ENCODE measurements at places on chromosomes 2 and 18. TPM values are rescaled to one million over a fixed set of nuclear protein-coding genes. Genes with fewer than 3 reads are reported as not detected.

DNA sequence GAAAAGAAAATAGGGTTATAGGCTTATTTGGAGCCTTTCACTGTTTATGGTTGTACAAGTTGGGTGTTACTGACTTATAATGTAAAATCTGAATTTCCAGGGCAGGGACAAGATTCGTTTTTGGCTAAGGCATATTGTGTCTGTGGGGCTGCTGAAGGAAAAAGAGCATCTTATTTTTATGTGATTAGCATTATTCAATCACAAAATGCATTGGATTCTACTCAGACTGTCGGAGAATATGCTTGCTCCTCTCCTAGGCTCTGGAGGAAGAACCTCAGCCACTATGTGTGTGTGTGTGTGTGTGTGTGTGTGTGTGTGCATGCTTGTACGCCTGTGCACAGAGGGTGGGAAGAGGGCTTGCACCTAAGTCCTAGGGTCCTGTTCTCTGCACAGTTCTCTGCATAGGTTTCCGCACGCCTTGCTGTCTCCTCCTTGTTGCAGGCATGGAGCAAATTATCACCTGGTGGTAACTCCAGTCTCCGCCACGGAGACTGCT lies 44.3 kb downstream of the AGAP1 start:
- no peak for DNase-seq

Gene FLACC1
- total RNA-seq: 4.9 TPM

DNA sequence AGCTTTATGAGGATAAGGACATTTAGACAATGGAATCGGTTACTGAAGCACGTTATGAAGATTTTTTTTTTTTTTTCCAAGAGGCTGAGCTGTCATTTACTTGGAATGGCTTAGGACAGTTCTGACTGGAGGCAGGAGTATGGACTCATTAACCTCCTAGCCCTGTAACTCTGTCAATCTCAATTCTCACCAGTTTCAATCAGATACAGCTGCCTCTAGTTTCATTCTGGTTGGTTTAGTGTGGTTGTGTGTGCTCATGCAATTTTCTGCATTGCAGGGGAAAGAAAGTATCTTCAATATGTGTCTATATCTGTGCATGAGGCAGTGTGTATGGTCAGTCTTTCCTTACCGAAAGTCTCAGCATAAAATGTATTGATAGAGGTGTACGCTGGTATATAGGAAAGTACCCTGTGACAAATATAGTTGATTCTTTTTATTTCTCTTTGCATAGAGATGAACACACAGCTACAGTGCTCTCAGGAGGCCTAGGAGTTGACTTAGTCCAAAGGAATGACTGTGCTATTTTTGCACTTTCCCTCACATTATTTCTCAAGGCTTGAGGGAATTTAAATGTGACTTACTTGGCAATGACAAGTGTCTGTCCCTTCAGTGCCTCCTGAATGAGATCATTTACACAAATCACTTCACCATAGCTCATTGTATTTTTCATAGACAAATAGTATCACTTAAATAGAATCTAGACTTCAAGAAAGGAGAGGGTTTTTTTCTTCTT lies 50.5 kb upstream of the GRB14 start:
- no peak for DNase-seq

Gene DSG4
- total RNA-seq: 0.55 TPM

- DNase-seq: no peak
Measured at GRCh38 chr2:122627388-122627787, 871.9 kb downstream of the TSN start.

Gene KCNK3
- total RNA-seq: 2.0 TPM

DNA sequence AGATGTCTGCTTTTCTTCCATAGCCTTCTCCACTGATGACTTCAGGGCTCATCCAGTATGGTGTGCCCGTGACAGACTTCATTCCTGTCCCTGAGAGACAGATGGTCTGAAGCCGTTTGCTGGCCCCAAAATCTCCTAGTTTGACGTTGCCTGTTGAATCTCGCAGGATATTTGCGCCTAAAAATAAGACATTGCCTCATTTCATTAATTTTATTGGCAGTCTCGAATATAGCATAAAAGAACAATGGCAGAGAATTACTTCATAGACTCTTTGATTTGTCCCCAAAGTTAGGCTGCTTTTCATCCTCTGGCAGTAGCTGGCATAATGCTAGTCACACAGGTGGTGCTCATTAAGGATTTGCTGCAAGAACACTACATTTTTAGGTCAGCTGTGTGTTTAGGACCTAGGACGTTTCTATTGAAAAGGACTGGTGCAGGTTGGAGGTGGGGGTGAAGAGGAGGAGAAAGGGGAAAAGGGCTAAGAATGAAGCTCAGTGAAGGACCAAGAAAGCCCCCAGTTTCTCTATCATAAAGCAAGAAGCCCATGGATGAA lies 14.7 kb upstream of the ERCC3 start:
- no peak for DNase-seq

Gene MAPRE2
- total RNA-seq: 51.6 TPM

Gene UGT1A3
- 9.0 TPM for total RNA-seq

DNA sequence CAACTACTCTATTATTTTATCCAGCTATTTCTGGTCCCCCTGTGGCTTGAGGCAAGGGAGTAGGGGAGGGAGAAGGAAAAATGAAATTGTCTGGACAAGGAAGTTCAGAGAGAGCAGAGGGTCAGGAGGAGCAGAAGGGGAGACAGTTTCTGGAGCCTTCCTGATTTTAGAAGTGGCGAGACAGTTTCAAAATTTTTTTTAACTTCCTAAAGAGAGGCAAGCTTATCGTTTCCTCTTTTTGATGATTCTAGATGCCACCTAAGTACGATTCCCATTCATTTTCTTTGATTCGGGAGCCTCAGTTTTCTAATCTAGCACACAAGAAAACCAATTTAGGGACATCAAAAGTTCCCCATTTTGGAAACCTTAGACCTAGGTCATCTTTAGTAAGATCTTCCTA lies 96.9 kb upstream of the B3GNT2 start:
- DNase-seq: no peak

Gene CCDC85A
- 3.2 TPM for total RNA-seq

DNA sequence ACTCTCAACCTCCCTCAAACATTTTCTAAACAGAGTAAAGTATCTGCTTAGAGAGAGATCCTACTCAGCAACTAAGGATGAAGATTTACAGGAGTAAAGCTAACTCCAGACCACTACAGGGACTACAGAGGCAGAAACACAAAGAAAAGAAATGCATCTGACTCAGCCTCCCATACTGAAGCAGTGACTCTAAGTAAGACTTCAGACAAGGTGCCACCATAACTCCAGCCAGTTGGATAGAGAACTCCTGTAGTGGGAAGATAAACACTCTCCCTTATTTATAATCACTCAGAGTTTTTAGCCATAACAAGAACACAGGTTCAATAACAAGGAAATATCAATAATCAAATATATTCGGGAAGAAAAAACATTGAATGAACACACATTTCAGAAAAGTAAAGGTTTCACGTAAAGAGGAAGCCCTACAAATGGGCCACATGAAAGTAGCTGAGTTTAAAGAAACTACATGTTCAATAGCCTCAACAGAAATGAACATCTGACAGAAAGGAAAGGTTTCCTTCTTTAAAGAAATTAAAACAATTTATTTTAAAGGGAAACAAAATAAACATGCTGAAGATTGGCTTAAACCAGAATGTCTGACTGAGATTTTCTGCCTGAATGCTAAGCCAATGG lies 519.9 kb downstream of the KCNJ3 start:
- DNase-seq: no peak

DNA sequence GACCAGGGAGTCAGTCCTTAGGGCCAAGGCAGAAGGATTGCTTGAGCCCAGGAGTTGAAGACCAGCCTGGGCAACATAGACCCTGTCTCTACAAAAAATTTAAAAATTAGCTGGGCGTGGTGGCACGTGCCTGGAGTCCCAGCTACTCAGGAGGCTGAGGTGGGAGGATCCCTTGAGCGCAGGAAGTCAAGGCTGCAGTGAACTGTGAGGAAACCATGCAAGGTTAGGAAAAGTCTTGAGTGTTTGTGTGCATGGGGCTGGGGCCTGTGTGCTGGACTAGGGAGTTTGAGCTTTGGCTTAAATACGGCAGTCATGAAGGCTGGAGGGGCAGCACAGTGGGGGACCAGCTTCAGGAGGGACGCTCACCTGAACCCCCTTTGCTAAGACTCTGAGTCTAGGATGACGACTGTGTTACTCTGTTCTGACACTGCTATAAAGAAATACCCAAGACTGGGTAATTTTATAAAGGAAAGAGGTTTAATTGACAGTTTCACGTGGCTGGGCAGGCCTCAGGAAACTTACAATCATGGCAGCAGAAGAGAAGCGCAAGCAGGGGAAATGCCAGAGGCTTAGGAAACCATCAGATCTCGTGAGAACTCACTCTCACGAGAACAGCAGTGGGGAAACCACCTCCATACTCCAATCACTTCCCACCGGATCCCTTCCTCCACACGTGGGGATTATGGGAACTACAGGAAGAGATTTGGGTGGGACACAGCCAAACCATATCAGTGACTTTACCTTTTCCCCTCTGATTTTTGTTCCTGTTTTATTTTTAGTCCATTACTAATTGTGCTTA lies 39.4 kb downstream of the GORASP2 start:
- no peak for DNase-seq

Gene ANKZF1
- total RNA-seq: 138 TPM

Gene WDPCP
- 11.2 TPM for total RNA-seq

- no peak for DNase-seq
Measured at GRCh38 chr2:149799013-149799705, 211.6 kb upstream of the MMADHC start.

Gene CARF
- 23.9 TPM for total RNA-seq

DNA sequence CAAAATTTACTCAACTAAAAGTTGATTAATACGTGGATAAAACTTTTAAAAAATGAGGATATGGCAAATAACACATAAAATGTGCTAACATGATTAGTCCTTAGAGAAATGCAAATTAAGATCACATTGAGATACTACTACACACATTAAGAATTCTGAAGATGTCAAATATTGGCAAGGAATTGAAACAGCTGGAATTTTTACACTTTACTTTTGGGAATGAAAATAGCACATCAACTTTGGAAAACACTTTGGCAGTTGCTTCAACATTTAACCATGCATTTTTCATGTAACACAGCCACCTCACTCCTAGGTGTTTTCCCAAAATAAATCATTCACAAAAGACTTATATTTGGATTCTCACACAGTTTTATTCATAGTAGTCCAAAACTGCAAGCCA lies 687.9 kb upstream of the SETBP1 start:
- DNase-seq: no peak

DNA sequence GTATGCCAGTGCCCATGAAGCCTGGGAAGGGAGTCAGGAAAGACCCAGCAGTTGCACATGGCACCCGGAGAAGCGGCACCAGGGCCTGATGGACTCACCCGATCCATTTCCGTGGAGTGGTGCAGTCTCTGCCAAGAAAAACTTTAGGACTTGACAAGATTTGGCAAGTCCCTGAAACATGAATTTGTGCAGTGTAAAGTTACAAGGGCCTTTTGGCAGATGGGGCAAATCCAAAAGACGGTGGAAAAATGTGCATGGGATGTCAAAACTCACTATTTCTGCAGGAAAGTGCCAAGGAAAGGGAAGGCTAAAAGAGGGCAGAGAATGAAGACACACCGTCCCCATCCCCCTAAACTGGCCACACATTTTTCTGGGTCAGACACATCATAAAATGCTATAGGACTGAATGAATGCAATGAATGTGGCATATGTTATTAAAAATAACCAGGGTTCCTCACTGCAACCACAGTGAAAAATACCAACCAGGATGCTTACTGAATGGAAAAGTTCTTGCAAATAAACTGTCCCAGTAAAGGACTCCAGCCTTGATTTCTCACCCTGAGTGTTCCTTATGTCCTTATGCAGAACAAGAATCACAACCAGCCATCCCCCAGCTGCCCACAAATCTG lies 173.5 kb upstream of the SIX2 start:
- DNase-seq: no peak

GRCh38 chr2:9735335-9735734 lies 104.5 kb upstream of the YWHAQ start:
- no peak for DNase-seq

- no peak for DNase-seq
Measured at GRCh38 chr2:188789951-188790350, 184.2 kb upstream of the COL3A1 start.

- no peak for DNase-seq
Measured at GRCh38 chr2:29278966-29279365, 163.8 kb downstream of the CLIP4 start.

Gene MEP1B
- total RNA-seq: 1.1 TPM

GRCh38 chr2:193929131-193929530 lies 1727.9 kb upstream of the SLC39A10 start:
- peak; percentile 1 for DNase-seq

DNA sequence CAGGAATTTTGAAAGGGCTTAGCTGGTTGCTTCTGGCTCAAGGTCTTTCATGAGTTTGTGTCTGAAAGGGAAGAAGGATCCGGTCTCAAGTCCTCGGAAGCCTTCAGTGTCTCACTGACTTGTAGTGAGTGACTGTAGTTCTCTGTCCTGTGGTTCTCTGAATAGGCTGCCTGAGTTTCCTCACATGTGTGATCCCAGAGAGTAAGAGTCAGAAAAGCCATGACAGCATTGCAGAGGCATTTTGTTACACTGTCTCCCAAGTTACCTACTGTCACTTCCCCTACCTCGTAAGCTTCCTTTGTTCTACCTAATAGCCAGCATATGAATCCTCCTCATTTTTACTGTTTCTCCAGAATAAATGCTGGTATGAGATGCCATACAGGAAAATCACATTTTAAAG lies 709.1 kb upstream of the CHAC2 start:
- no peak for DNase-seq

All from stomach (tissue), 19 donors.